Motor neuron (in vitro differentiated cells): ENCODE measurements at places on chromosomes 3 and 15. TPM values are rescaled to one million over a fixed set of nuclear protein-coding genes. Genes with fewer than 3 reads are reported as not detected.

DNA sequence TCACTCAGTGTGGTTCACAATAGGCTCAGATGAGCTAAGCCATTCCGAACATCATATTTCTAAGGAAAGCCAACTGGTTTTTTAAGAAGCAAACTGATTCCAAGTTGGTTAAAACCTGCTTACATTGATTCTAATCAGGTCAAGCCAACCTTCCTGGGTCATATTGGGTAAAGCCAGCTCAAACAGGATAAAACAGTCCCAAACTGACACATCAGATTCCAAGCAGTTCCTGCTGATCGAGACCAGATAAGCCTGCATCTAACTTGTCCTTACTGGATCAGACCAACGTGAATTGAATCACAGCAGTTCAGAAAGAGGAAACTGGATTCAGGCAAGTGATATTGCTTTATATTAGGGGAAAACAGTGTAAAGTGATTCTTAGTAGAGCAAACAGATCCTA is 18.6 kb upstream of the THSD4 start:
- ATAC-seq = no peak

DNA sequence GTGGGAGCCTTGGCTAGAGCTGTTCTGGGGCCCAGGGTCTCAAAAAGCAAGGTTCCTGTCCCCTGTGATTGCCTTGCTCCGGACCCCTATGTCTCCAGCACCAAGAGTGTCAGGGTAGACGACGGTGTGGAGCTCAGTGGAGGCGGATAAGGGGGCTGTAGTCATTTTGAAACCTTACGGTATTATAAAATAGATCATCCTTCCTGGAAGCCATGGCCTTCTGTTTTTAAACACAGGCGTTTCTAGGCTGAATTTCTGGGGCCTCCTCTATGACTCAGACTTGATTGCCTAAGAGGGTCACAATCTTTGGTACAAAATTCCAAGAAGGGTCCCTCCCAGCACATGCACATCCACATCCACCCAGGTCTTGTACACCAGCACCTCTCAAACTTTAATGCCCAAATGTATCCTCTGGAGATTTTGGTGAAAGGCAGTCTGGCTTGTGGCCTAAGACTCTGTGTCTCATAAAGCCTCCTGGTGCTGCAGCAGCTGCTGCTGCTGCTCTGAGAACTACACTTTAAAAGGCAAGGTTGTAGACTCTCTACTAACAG is 70.5 kb upstream of the XCR1 start:
- ATAC-seq = no peak

GRCh38 chr15:36029606-36030210 is 483.7 kb upstream of the DPH6 start:
- ATAC-seq = no peak

GRCh38 chr3:123152687-123153086 is 49.1 kb upstream of the SEC22A start:
- ATAC-seq = no peak

GRCh38 chr15:40909662-40910630 is 15.7 kb downstream of the VPS18 start:
- ATAC-seq = no peak

GRCh38 chr15:101267320-101268104 is 9.8 kb downstream of the SELENOS start:
- peak; percentile 47 for ATAC-seq

DNA sequence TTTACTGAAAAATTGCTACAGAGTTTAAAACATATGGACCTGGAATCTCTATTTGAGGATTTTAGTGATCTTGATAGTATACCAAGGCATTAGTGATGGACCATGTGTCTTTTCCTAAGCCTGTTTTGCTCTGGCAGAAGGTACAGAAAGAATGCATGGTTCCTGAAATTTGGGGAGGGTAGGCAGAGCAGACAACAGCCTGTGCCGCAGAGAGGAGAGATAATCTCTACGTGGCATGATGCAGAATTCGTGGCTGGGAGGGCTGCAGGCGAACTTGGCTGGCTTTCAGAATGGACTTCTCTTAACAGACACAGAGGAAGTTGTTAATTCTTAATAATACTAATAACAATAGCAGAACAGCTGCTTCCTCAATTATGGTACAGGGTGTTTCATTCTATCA is 137.5 kb upstream of the FOXB1 start:
- no peak for ATAC-seq

GRCh38 chr3:157285966-157286365 is 126.0 kb upstream of the CCNL1 start:
- no peak for ATAC-seq

- ATAC-seq = no peak
These were observed 15.2 kb downstream of the GABRA5 start for GRCh38 chr15:26882112-26882511.

- no peak for ATAC-seq
These were observed 67.8 kb downstream of the RAB11A start for GRCh38 chr15:65937054-65937453.

DNA sequence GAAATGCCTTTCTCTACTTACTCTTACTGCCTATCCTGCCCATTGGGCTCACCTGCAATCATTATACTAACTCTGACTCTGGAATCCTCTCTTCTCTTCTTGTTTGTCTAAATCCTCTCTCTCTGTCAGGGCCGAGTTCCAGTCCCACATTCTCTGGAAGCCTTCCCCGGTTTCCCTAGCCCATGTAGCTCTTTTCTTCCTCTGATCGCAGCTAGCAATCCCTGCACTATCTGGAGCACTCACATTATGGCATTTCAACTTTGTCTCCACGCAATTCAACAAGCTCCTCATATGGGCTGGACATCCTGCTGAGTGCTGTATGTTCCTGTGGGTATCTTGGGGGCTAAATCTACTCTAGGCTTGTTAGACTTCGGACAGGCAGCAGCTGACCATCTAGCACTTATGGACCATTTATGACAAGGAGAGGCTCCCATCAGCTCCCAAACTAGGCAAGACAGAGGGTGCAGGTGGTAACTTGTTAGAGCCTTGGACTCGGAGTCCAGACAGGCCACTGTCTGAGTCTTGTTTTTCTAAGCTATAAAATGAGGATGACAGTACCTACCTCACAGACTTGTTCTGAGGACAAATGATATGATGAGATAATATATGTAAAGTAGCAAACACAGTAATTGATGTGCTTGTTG is 58.3 kb downstream of the EPHB3 start:
- no peak for ATAC-seq

DNA sequence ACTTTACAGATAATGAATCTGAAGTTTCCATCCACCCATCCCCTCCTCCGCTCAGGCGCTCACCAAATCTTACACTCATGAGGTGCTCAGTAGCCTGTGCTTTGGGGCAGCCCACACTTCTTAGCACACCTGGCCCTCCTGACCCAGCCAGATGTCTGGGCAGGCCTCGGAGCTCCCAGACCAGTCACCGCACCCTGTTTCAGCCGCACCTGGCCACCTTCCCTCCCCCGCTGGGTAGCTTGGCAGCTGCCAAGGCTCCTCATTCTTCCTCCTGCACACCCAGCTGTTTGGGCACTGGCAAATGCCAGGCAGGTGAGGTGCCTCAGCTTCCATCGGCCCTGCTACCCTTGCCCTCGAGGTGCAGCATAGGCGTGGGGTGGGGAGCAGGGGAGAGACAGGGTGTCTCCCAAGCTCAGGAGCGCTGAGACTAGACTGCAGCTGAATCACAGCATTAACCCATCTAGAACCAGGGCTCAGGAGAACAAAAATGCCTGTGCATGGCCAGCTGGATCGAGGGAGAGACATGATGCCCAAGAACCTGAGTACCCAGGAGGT is 45.8 kb downstream of the CDC25A start:
- no peak for ATAC-seq

DNA sequence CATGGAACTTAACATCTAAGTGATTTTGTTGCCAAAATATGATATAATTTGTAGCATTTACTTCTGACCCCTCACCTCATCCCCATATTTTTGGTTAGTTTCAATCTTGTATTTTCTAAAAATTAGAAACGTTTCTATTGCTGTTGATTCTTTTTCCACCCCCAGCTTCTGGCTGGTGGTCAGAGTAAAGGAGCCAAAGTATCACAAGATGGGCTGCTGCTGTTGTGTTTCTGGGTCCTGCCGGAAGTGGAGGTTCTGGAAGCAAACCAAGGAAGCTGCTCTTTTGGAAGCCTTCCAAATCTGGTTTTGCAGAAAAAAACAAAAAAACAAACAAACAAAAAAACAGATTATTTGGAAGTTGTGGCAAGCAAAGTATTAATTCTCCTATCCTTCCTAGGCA is 221.1 kb upstream of the P2RY1 start:
- no peak for ATAC-seq

DNA sequence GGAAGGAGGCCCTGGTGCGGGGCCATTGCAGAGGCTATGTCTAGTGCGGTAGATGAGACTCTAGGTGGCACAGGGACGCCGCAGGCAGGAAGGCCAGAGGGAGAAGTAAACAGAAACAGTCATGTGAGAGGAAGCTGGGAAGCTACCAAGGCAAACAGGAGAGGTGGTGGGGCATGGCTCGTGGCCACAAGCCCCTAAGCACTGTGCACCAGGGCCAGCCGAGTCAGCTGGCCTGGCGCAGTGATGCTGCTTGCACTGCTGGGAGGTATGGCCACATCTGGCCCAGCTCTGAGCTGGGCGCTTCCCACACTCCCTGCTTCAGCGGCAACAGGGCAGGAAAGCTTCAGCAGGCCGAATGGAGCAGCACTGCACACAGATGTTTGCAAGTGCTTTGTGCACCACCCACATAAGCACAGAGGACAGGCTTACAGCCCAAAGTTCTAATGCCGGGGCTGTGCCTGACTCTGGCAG is 76.6 kb downstream of the SRGAP3 start:
- peak; percentile 32 for ATAC-seq

USP19 gene
- 36.9 and 42.8 TPM in 2 replicates for total RNA-seq

SAXO2 gene
- 5.4 and 6.1 TPM in 2 replicates for total RNA-seq

LMCD1 gene
- total RNA-seq = 17.6 and 28.4 TPM in 2 replicates

NMNAT3 gene
- total RNA-seq = 3.0 and 4.3 TPM in 2 replicates

ITIH1 gene
- total RNA-seq = 0.66 TPM in 1 of 2 replicates, not detected in the other

BFSP2 gene
- total RNA-seq = not detected in 2 replicates

SETMAR gene
- 28.5 and 29.6 TPM in 2 replicates for total RNA-seq

NEK10 gene
- total RNA-seq = 18.8 and 22.6 TPM in 2 replicates
